ENCODE measurements at places on chromosomes 5 and 9.

DNA sequence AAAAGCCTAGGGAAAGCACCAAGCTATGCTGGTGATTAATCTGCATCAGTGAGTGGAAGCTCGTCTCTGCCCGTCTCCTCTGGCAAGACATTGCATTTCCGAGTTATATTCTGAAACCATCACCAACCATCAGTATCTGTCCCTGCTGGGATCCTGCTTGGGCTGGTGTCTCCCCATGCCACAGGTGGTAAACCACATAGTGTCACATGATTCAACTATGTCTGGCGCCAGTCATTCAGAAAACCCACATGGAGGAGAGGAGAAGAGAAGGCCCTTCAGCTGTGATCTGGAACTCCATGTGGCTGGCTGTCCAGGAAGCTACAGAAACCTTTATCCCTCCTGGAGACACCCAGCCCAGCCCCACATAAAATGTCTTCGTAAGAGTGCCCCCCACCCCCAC lies 4.8 kb downstream of the IL9 start:
- H3K36me3 ChIP-seq: no peaks in the 10 kb centered on the region
- no peak overlapping the region for H3K4me3 ChIP-seq
- no peak for DNase-seq
- peaks cover 8% of the 10 kb centered on the region for H3K4me1 ChIP-seq

DNA sequence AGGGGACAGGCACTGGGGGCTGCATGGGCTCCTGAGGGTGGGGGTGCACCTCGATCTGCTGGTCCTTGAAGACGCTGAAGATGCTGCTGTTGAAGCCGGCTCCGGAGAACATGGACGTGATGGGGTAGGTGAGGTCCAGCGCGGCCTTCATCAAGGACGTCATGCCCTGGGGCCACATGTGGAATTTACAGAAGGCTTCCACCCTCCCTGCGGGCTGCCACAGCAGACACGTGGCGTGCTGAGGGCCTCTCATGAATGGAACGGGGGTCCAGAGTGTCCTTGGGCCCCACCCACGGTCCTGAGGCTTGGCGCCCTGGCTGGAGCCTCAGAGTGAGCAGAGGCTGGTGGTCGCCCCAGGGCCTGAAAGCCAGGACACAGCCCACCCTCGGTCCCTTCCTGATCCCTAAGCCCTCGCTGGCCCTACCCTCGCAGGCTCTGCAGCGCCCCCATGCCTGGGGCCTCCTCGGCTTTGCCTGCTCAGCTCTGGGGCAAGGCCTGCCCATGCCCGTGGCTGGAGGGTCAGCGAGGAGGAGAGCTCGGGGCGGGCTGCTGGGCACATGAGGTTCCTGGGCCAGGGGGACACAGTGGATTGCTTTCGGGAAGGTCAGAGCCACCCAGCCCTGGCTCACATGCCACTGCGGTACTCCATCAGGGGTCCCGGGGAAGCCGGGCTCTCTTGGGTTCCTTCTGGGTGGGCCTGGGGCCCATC lies 5.3 kb upstream of the NSMF start:
- H3K4me3 ChIP-seq: no peak overlapping the region
- peaks cover 10% of the 10 kb centered on the region for H3K27me3 ChIP-seq
- no peaks in the 10 kb centered on the region for H3K36me3 ChIP-seq
- peaks cover 8% of the 10 kb centered on the region for H3K4me1 ChIP-seq

DNA sequence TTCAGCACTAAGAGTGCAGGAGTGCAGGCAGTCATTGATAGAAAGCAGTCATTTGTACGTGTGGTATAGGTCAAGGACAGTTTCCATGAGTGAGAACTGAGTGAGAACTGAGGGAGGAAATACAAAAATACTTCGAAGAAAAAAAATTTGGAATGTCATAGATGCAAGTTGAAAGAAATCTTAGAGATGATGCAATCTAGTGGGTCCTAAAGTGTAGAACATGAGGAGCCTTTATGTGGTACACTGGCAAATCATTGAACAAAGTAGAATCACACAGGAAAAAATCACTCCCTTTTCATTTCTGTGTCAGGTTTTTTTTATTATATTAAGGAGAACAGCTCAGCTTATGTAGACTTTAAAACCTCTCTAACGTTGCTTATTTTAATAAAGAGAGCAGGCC lies 26.4 kb upstream of the SLC1A1 start:
- no peak overlapping the region for H3K27ac ChIP-seq
- no peaks in the 10 kb centered on the region for H3K36me3 ChIP-seq
- no peaks in the 10 kb centered on the region for H3K4me1 ChIP-seq
- H3K27me3 ChIP-seq: no peaks in the 10 kb centered on the region
- no peak overlapping the region for H3K4me3 ChIP-seq
- no peak for DNase-seq

- no peaks in the 10 kb centered on the region for H3K27me3 ChIP-seq
- H3K36me3 ChIP-seq: peaks cover 6% of the 10 kb centered on the region
- no peak for DNase-seq
- H3K4me3 ChIP-seq: no peak overlapping the region
- H3K27ac ChIP-seq: no peak overlapping the region
Measured at GRCh38 chr9:14806941-14807520, 84.5 kb upstream of the CER1 start.

Measured in large intestine (tissue), 12 donors.